Stimulated activated CD4-positive, alpha-beta T cell treated with anti-CD3 and anti-CD28 coated beads, Interleukin-12 subunit alpha, Interleukin-12 subunit beta, amount 100 ng/mL, for 24 hours (primary cell): ENCODE measurements at places on chromosomes 7 and 10.
A peak's percentile ranks its signal among the peaks of the same experiment; 100 is the strongest.

GRCh38 chr10:21078410-21079329, 181.6 kb upstream of the NEBL start:
- peak; percentile 22 for DNase-seq

- DNase-seq: no peak
Measured at GRCh38 chr7:70426249-70426880, 705.6 kb upstream of the GALNT17 start.

DNA sequence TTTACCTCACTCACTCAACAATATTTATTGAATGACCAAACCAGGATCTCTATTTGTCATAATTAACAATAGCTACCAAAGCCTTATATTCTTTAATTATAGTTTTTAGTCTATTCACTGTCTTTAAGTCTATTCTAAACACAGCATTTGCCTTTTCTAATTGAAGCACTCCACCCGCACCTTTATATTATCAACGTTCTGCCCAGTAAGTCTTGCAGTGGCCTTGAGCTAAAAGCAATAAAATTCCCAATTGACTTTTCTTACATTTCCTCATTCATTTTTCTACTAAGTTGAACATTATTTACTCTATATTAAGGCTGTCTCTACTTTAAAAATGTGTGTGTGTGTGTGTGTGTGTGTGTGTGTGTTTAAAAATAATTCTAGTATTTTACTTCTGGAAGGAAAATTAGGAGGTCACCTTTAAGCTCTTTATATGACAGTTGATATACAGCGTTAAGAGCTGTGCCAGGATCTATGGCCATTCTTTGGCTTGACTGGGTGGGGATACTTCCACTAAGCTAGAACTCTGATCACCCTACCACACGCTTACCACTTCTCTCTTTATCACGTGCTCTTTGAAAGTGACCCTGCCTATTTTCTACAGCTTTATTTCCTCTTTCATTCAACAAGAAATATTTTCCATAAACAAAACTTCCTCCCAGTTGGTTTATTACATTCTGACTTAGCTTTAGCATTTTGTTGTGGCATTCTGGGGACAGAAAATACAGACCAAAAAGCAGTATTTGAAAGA, 8.8 kb downstream of the PAPSS2 start:
- DNase-seq: no peak

DNA sequence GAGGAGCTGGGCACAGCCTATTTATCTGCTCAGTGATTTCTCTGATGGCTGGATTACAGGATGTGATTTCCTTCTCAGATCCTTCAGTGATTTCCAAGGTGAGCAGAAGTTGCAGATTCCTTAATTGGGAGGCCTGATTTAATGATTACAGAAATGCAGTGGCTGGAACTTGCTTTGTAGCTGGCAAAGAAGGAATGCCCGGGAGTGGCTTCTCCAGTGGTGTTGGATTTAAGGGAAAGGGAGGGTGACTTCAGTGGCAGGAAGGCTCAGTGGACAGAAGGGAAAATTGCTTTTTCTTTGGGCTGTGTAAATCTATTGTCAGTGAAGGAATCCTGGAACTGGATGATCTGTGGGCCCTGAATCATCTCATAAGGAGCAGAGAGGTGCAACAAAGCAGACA, 5.1 kb downstream of the SORCS3 start:
- no peak for DNase-seq

DNA sequence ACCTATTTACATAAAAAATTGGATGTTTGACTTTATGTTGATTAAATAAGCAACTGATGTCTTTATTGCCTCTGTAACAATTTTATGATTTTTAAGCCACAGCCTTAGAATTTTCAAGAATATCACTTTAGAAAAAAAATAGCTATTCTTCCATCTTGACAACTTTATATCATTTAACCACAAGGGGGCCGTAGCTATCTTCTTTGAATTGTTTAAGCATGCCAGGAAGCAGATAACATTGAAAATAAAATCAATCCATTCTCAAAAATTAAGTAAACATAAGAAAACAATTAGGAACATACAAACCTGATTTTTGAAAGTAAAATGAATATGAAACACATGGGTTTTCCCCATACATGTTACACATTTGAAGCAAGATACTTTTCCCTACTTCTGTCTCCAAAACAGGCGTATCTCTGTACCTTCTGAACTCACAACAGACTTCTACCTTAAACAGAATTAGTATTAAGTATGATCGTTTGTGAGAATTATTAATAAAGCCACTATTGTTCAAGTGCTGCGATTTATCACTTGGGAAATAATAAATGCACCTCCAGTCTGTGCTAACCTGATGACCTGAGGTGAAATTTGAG, 209.0 kb downstream of the CACNA2D1 start:
- DNase-seq: no peak

DNA sequence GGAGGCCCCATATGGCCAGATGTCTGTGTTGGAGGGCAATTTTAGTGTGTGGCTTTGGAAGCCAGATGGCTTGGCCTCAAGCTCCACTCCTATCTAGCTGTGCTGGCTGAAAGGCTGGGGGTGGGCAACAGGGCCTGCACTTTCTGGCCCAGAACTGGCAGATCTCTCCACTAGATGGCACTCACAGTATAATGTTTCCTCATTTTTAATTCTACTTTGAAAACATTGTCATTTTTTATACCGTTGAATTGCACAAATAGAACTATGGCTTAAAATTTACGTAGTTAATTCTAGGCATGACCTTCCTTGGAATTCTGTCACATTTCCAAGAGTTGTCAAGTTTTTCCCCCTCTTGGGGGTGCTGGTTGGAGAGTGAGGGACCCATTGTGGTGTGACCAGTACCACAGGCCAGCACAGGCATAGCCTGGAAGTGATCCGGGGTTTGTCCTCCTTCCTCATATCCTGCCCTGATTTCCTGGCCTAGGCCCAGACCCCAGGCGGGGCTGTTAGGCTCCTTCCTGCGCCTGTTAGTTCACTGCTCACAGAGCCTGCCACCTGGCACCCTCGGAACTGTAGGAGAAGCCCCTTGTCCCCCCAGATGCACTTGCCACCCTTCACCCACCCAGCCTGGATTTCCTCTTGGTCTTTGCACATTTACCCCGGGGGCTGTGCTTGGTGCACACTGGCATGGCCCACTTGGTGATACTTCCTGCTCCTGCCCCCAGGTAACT, 52.8 kb downstream of the ARHGAP22 start:
- DNase-seq: no peak

GRCh38 chr7:75789361-75789924, 17.4 kb upstream of the CCL26 start:
- DNase-seq: no peak

DNA sequence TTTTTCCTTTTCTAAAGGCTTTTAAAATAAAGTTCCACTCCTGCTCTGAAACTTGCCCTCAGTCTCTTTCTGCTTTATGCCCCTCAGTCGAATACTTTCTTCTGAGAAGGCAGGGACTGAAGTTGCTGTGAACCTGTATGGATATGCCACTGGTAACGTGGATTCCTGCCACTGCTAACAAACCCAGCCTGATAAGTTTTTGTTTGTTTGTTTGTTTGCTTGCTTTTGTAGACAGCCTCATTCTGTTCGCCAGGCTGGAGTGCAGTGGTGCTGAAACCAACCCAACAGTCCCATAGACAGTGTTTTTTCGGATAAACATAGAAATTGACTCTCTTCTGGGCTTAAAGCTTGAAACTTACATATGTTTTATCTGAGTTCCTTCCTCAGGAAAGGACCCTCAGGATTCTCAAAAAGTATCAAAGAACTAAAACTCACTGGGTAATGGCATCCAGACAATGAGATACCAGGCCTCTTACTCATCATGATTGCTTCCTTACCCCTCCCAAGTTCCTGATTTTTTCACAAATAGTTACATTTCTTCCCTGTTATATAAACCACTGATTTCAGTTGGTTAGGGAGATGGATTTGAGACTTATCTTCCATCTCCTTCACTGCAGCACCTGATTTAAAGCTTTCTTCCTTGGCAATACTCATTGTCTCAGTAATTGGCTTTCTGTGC, 273.6 kb downstream of the SDHAF3 start:
- DNase-seq: no peak

DNA sequence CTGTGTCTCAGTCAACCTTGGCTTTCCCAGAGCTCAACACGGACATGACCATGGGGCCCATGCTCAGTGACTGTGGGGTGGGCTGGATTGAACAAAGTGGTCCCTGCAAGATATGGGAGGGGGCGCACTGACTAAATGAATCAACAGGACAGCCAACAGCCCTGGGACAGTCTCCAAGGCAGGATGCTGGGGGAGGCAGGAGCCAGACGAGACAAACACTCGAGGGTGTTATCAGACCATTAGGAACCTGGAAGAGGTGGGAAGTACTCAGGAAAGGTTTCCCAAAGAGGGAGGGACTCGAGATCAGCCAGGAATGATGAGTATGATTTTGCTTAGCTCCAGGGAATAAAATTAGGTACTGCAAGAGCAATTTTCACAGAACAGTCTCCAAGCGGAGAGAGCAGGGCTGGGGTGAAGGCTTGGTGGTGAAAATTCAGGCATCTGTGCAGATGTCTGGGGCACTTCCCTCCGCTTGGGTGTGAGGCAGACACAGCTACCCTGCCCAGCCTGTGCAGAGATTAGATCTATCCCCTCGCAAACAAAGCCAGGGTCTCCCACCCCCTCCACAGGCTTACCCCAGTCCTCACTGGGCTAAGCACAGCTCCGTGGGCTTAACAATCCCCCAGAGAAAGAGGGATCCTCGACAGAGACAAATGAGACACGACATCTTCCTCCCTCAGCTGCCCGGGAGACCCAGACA, 261.1 kb upstream of the ZMIZ1 start:
- DNase-seq: no peak

GRCh38 chr10:131842351-131843088, 58.3 kb upstream of the PPP2R2D start:
- no peak for DNase-seq

DNA sequence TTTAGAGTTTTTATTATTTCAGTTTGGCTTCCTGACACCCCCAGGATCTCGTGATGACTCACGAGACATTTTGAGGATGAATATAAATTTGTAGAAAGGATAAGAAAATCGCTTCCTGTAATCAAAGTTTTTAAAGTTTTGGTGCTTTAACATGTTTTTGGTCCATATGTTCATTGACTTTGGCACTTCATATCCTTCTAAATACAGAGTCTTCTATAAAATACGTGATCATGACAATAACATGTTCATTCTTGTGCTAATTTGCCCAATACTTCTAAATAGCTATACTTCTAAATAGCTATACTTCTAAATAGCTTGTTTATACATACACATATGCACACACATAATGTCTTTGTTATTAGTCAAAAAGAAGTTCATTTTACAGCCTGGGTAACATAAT, 341.9 kb downstream of the PLXDC2 start:
- no peak for DNase-seq

- no peak for DNase-seq
Measured at GRCh38 chr7:130844811-130845580, 111.0 kb upstream of the KLF14 start.

GRCh38 chr10:107718864-107719263, 554.4 kb upstream of the SORCS1 start:
- DNase-seq: no peak

GRCh38 chr7:101993311-101993710, 175.9 kb downstream of the CUX1 start:
- DNase-seq: no peak

GRCh38 chr10:80535671-80536360, 1.9 kb upstream of the SH2D4B start:
- peak; percentile 66 for DNase-seq

- no peak for DNase-seq
Measured at GRCh38 chr7:113198226-113198625, 79.9 kb upstream of the SMIM30 start.

DNA sequence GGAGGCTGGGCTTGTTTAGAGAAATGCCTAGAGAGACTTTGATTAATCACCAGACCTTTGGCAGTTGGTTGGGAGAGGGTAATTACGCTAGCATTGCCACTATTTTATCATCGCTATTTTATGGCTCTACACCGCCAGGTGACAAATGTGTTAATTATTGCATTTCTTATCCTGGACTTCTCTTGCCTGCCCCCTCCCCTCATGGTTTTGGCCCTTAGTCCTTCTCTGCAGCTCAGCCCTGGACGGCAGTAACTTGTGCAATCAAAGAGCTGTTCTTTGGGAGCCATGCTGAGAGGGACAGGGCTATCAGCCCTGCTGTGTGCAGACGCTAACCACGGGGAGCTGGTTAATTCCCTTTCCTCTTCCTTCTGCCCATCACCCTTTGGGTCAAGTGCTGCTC, 585.0 kb downstream of the AUTS2 start:
- no peak for DNase-seq

GRCh38 chr7:15889507-15889906, 203.0 kb upstream of the MEOX2 start:
- DNase-seq: no peak

DNA sequence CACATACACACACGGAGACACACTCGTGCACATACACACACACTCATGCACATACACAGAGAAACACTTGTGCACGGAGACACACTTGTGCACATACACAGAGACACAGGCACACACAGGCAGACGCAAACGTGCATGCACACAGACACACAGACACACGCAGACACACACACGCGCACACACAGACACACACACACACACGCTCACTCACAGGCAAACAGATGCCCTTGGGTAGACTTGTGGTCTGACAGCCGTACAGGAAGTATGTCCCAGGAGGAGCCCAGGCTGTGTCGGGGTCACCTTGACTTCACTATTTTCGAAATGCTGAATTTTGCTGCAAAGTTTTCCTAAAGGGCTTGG, 538.0 kb downstream of the DNAJB6 start:
- DNase-seq: no peak

GRCh38 chr10:59465088-59465487, 102.7 kb upstream of the FAM13C start:
- DNase-seq: no peak

- DNase-seq: no peak
Measured at GRCh38 chr7:17940951-17941431, 697 bp upstream of the SNX13 start.

- DNase-seq: no peak
Measured at GRCh38 chr10:132396494-132397035, 435 bp upstream of the PWWP2B start.

DNA sequence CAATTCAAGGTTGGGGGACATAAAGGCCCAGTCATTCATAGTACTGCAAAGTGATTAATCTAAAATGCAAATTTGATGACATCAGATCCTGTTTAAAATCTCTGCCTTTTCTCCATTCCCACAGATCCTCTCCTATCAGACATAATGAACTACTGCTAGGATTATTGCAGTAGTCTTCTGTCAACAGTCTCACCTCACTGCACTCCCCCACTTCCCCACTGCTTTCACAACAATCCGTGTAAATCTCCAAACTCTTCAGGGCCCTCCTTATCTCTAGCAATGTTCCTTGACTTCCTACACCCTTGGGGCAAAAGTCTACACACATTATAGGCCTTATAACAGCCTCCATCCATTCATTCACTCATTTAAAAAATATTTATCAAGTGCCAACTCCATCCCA, 112.4 kb downstream of the KBTBD2 start:
- no peak for DNase-seq
